SJSA1 (cell line): ENCODE measurements at places on chromosomes 1 and 21. TPM values are rescaled to one million over a fixed set of nuclear protein-coding genes. Genes with fewer than 3 reads are reported as not detected.

DNA sequence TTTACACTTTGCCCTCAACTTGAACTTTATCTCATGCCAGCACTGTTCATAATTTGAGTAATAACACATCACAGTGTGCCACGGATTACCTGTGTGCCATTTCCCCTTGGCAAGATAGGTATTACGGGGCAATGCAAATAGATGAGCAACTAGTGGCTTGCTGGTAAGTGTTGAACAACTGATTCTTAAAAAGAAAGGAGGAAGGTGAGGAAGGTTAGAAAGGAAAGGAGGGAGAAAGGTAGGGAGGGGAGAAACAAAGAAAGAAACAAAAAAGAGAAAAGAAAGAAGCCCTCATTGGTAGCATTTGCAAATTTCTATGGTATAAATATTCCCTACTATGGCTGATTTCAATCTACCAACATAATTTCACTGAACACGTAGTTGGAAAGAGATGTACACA is 118.2 kb upstream of the OLIG2 start:
- DNase-seq, result no peak

Gene ASPM
- total RNA-seq, result 62.2 and 77.2 TPM in 2 replicates

Gene PLEKHN1
- 0.34 TPM in 1 of 2 replicates, not detected in the other for total RNA-seq

Gene NBL1
- total RNA-seq, result 3.7 and 9.1 TPM in 2 replicates

- DNase-seq, result peak; percentile 28
Observed at GRCh38 chr1:110554871-110555801, 36.2 kb upstream of the KCNA10 start.

GRCh38 chr1:62439652-62440371 is 3.0 kb downstream of the USP1 start:
- DNase-seq, result no peak

DNA sequence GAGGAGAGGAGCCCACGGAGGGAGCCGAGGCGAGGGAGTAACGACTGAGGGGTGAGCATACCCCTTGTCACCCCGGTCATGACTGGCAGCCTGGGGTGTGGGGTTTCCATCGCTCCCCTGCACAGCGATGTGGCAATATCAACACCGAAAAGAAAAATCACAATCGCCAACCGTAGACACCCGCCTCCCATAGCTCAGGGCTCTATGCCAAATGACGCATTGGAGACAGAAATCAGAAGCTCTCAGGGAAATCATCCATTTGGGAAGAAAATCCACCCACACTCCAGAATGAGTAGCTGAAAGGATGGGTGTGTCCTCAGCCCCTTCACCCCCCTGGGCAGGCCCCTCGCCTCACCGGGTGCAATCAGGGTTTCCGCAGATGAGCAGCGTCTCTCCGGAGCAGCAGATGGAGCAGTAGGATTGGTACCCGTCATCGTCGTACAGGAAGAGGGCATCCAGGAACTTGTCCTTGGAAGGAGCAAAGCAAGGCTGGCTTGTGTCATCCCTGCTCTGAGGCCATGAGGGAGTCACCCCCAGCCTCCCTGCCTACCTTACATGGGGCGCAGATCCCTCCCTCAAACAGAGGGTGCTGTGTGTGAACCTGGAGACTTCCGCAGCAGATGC is 2.5 kb downstream of the DNMT3L start:
- no peak for DNase-seq

- no peak for DNase-seq
Observed at GRCh38 chr1:163361123-163361934, 39.6 kb downstream of the NUF2 start.

- no peak for DNase-seq
Observed at GRCh38 chr1:246390855-246391254, 116.2 kb downstream of the SMYD3 start.

Gene ELAPOR1
- total RNA-seq, result 0.63 and 1.2 TPM in 2 replicates

GRCh38 chr21:42396799-42397745 is 1.2 kb upstream of the TMPRSS3 start:
- DNase-seq, result no peak

- no peak for DNase-seq
Observed at GRCh38 chr1:12764016-12764415, 9.5 kb upstream of the PRAMEF12 start.

- DNase-seq, result no peak
Observed at GRCh38 chr1:63619558-63619957, 26.3 kb downstream of the PGM1 start.

DNA sequence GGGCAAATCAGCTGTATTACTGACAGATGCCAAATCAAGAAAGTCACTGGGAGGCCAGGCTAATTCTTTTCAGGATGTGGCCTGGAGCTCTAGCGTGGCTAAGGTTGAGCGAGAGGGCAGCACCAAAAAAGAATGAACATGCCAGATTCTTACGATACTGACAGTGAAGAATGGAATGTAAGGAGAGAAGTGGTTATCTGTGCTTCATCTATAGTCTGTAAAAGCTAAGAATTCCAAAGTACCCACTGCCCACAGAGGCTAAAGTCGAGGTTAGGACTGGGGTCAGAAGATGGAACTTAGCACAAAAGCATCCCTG is 32.7 kb downstream of the TFAP2E start:
- DNase-seq, result peak; percentile 65

Gene SLC44A3
- 2.7 and 3.8 TPM in 2 replicates for total RNA-seq

Gene CNR2
- total RNA-seq, result 0.08 TPM in 1 of 2 replicates, not detected in the other

DNA sequence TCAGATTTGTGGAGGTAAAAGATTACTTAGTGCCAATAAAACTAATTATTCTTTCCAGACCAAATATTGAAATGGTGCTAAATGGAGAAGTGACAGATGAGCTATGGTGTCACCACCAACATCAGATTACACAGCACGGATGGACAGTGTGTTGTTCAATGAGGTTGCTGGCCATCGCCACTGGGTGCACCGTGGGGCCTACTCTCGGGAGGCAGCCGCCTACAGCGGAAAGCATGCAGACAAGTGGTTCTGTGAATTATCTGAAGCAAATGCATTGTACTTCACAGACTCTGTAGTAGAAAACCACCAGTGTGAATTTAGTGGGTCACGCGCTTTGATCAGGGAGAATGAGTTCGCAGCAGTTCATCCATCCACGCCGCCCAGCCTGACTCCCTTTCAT is 42.3 kb downstream of the GNG4 start:
- no peak for DNase-seq

Gene TMIGD3
- total RNA-seq, result not detected in 2 replicates

DNA sequence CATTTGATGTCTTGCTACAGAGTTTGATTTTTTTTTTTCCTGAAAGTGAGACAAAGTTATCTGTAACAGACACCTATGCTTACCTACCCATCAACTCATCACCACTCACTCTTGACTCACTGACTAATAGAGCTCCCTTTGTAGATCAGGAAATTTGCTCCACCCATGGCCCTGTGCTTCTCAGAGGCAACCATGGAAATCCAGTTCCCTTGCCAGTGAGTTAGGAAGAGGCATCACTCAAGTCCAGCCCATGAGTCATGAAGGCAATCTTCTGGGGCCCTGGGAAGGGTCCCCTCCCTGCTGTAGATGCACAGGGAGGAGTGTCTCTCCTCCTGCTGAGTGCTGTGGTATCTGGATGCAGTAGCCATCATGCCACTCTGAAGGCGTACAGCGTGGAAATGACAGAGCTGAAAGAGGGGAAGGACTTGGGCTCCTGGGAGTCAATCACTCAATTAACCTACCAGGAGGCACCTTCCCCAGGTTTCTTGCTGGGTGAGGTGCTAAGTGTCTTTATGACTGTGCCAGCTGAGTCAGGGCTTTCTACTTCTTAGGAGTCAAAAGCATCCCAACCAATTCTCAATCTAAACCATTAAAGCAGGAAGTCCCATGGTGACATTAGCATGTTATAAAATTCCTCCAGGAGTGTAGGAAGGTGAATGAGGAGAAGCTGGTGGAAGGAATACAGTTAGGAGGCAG is 56.1 kb downstream of the DNTTIP2 start:
- no peak for DNase-seq

Gene AGT
- total RNA-seq, result not detected in 2 replicates

- no peak for DNase-seq
Observed at GRCh38 chr1:18010408-18010807, 97.2 kb upstream of the IGSF21 start.

DNA sequence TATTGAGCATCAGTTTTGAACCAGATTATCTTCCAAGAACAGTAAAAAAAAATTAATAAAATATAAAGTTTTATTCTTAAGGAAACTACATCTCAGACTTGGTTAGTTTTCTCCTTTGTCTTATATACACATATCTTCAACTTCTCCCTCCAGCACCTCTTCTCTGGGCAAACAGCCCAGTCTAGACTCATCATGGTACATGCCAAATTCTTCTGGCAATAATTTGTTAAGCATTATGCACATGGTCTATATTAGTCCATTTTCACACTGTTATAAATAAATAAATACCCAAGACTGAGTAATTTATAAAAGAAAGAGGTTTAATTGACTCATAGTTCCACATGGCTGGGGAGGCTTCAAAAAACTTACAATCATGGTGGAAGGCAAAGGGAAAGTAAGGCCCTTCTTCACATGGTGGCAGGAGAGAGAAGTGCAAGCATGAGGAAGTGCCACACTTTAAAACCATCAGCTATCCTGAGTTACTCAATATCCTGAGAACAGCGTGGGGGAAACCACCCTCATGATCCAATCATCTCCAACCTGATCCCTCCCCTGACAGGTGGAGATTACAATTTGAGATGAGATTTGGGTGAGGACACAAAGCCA is 108.7 kb upstream of the RNPC3 start:
- no peak for DNase-seq

GRCh38 chr1:10904396-10905358 is 107.8 kb upstream of the TARDBP start:
- no peak for DNase-seq

DNA sequence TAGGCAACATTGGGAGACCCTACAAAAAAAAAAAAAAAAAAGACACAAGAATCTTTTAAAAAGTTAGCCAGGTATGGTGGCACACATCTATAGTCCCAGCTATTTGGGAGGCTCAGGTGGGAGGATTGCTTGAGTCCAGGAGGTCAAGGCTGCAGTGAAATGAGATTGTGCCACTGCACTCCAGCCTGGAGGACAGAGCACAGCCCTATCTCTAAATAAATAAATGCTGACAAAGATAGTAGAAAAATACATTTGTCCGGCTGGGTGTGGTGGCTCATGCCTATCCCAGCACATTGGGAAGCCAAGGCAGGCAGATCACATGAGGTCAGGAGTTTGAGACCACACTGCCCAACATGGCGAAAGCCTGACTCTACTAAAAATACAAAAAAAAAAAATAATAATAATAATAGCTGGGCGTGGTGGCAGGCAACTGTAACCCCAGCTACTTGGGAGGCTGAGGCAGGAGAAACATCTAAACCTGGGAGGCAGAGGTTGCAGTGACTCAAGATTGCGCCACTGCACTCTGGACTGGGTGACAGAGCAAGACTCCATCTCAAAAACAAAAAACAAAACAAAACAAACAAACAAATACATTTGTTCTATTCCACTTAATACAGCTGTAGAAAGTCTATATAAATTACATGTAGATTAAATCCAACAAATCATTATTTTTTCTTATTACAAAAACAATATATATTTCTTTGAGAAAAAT is 48.5 kb downstream of the PHACTR4 start:
- no peak for DNase-seq

DNA sequence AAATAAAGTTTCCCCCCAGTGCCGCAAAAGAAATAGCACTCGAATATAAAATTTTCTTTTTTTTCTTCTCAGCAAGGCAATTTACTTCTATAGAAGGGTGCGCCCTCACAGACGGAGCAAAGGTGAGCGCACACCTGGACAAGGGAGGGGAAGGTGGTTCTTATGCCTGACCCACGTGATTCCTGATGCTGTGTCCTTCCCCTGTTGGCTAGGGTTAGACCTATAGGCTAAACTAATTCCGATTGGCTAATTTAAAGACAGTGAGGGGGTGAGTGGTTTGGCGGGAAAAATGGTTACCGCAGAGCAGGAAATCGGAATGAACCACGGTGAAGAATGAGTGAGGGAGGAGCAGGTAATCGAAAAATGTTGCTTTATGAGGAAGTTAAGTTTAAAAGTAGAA is 607 bp upstream of the FAAH start:
- no peak for DNase-seq

DNA sequence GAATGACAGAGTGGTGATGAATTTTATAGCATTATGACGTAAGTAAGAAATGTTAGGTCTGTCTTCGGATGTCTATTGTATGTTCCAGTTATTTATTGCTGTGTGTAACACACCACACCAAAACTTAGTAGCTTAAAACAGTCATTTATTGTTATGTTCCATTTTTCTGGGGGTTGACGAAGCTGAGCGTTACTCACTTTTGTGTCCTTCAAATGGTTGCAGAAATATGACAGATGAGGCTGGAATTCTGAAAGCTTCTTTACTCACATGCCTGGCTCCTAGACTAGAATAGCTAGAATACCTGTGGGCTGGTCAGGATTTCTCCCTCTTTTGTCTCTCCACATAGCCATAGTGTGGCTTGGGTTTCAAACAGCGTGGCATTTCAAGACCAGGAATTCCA is 62.1 kb upstream of the S1PR1 start:
- DNase-seq, result peak; percentile 91

Gene SPRR2G
- total RNA-seq, result not detected in 2 replicates

Gene MATN1
- 0.26 TPM in 1 of 2 replicates, not detected in the other for total RNA-seq

DNA sequence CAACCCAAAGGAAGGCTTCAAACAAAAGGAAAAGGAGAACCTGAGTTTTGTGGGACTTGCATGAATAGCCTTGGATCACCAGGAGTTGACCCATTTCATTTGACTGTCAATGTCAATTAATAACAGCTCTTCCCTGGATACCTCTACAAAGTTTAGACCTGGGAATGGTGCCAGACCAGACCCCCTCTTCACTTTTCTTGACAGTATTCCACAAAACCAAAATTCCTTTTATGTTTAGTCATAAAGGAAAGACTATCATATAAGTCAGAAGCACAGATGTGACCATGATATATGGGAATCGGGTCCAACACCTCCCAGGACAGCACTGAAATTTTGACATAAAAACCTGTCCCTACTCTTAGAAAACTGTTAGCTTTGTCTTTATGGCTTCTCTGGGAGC is 191.8 kb downstream of the LYPLAL1 start:
- DNase-seq, result no peak

DNA sequence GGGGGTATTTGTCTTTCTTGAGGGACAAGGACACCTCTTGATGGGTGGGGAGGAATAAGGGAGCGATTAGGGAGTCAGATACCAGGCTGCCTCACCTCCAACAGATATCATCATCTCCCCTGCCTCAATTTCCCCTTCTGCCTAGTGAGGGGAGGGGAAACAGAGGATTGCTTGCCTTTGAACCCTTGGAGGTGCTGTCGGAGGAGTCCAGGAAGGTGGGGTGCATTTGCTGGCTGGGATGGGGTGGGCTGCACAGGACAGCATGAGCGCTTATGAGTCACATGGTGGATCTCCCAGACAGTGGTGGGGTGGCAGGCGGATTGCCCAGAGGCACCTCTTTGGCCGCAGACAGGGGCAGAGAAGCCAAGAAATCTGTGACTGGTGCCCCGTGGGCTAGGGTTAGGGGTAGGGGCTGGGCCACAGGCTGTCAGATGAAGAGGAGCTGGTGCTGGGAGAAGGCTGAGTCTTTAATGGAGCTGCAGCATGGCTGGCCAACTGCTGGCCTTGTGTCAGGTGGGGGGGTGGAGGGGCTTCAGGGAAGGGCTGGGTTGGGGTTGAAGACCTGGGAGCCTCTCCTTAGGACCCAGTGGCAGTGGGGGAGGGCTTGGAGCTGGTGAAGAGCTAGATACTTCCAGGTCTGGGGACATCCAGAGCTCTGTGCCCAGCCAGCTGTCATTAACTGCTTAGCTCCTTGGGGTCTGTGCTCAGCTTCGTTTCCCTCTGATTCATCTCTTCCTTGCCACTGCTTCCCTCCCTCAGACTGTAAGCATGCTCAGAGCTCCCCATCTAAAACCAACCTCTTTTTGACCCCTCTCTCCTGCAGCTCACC is 7.0 kb upstream of the ADORA1 start:
- DNase-seq, result peak; percentile 30

- no peak for DNase-seq
Observed at GRCh38 chr1:10692401-10693021, 103.9 kb downstream of the CASZ1 start.
